ENCODE measurements at places on chromosomes 6 and 20.

DNA sequence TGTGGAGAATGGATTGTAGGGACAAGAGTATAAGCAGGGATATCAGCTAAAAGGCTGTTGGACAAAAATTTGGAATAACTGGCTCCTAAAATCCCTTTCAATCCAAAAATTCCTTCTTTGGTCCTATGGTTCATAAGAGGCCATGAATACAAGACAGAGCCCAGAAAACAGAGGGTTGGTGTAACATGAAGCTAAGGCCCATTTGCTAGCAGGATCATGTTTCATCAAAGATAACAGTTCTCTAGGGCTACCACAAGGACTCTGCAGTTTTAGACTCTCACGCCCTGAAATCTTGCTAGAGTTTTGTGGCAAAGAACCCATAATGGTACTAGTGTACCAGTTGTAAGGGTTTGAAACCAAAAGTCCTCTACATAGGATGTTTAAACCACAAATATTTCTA is 327.8 kb upstream of the TBX18 start:
- H3K27me3 ChIP-seq = no peaks in the 10 kb centered on the region
- no peaks in the 10 kb centered on the region for H3K36me3 ChIP-seq
- no peak overlapping the region for H3K27ac ChIP-seq
- H3K4me1 ChIP-seq = no peaks in the 10 kb centered on the region

DNA sequence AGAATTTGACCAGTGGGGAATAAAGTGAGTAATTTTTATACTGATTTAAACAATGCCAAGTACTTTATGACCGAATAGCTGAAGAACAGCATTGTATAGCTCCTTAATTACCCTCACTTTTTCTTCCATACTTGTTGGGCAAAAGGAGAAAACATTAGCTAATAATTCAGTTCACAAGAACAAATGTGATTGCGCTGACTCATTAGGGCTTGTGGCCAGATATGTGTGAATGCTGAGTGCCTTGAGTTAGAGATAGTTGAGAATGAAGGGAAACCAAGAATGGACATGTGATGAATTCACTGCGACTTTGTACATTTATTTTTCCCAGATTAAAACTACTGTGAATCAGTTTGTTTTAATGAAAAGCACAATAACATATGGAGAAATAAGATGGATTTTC is 669.4 kb downstream of the TFAP2A start:
- H3K27ac ChIP-seq = no peak overlapping the region
- no peaks in the 10 kb centered on the region for H3K4me1 ChIP-seq
- no peak for DNase-seq
- H3K36me3 ChIP-seq = no peaks in the 10 kb centered on the region
- H3K27me3 ChIP-seq = no peaks in the 10 kb centered on the region

DNA sequence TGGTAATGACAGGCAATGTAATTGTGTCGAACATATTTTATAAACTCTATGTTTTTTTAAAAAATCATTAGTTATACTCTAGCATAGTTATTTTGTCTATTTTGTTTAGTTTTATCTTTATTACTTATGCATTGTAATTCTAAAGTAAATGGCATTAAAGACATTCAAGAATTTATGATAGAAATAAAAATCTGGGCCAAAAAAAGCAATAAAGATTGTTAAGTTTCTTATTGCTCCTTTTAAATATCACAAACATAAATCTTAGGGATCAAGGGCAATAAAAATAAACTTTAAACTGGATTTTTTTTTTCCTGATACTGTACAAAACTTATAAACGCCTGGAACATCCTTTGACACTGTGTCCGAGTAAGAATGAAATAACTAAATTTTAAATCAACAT is 931.5 kb upstream of the EYS start:
- H3K4me3 ChIP-seq = no peak overlapping the region
- no peak for DNase-seq
- no peaks in the 10 kb centered on the region for H3K36me3 ChIP-seq
- no peak overlapping the region for H3K27ac ChIP-seq
- no peaks in the 10 kb centered on the region for H3K4me1 ChIP-seq

GRCh38 chr6:18004256-18004985 is 17.0 kb upstream of the KIF13A start:
- H3K4me3 ChIP-seq = no peak overlapping the region
- no peak for DNase-seq
- no peaks in the 10 kb centered on the region for H3K27me3 ChIP-seq
- no peaks in the 10 kb centered on the region for H3K4me1 ChIP-seq
- H3K36me3 ChIP-seq = no peaks in the 10 kb centered on the region
- no peak overlapping the region for H3K27ac ChIP-seq

DNA sequence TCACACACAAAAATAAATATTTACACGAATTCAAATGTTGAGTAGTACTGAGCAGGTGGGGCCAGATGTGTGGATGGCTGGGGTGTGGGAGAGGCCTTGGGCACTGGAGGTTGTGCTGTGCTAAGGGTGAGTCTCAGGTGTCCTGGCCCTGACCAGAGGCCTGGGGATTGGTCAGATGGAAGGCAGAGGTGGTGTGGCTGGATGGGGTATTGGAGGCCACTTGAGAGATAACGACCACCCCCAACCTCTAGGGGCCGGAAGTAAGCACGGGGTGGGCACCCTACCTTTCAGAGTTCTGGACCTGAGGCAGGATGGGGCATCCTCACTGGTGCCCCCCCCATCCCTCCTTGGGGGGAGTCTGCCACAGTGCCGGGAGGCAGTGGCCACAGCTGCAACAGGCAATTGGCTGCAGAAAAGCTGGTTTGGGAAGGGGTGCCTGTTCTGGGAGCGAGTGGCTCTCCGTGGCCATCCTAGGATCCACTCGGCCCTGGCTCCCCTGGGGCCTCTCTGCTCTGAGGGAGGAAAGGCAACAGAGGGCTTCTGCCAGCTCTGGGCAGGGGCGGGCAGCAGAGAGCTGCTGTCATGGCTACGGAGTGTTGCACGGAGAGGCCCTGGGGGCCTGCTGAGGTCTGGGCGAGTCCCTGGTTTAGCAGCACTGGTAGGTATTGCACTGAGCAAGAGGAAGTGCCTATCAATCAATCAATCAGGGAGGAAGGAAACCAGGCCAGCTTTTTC is 87.6 kb downstream of the ASXL1 start:
- H3K4me1 ChIP-seq = peaks cover 33% of the 10 kb centered on the region
- H3K27ac ChIP-seq = no peak overlapping the region
- H3K4me3 ChIP-seq = no peak overlapping the region
- H3K27me3 ChIP-seq = no peaks in the 10 kb centered on the region
- H3K36me3 ChIP-seq = peaks cover 10% of the 10 kb centered on the region
